ENCODE measurements at places on chromosomes 5 and 9.

DNA sequence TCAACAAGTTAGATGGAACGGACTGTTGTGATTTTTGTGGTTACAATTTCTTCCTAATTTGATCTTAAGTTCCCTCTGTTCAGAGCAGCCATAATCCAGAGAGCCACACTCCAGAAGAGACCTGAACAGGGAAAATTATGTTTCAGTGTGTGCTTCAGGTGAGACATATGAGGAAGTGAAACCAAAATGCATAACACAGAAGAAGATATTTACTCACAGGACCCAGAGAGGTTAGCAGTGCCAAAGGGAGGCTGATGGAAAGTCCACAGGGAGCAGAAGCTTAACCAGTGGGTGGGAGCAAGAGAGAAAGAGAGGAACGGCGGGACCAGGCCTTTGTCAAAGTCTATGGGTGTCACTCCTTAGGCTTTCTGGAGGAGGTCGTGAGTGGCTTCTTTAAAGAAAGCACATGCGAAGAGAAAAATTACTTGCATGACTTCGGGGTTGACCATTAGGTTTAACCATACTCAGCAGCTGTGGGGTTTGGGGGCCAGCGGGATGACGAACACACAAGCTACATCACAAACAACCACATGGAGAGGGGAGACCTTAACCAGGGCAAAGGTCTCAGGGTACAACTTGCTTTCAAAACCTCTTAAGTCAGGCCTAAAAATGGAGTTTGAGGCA lies 141.4 kb downstream of the MED10 start:
- peak; percentile 16 for DNase-seq

- DNase-seq, result no peak
Observed at GRCh38 chr9:89881431-89881830, 276.6 kb downstream of the GADD45G start.

DNA sequence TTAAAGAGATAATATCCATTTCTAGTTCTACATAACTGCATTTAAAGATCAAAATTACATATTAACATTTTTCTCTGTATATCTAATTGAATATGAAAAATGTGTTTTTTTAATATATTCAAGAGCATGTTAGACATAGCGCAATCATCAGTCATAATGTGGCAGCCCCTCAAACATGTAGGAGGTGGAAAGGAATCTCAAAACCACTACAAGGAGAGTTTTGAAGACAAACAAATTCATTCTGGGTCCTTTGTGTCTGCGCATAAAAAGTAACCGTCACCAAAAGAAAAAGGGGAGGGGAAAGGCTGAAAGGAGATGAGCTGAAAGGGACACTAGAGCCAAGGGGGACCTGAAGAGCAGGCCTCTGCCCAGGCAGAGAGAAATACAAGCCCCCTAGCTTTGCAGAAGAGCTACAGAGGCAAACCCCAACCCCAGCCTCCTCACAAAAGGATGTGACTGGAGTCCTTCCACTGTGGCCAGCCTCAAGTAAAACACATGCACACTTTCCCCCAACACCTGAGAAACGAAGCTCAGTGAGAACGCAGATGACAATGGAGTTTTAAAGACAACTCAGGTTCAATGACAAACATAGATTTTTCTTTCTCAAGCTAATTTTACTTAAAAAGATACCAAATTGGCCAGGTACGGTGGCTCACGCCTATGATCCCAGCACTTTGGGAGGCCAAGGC lies 62.0 kb downstream of the MAPKAP1 start:
- no peak for DNase-seq

GRCh38 chr9:34417734-34418133 lies 40.6 kb downstream of the FAM219A start:
- DNase-seq, result no peak

DNA sequence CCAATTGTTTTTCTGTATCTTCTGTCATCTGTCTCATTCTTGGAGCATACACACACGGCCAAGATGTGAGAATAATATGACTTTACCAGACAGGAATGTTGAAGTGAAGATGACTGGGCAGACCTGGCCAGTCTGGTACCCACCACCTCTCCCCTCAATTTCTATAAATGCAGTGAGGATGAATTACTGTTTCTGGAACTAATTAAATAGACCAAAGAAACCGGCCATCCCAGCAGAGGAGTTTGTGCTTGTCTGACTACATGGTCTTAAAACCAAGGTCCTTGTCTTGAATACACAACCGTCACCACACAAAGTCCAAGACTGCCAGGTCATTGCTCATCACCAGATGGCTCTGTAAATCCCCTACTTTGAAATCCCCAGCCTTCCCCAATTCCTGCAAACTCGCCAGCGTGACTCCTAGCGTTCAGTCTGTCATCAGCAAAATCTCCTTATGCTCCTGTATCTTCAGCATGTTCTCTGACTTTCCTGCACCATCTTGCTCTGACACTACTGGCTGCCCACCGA lies 147.2 kb downstream of the PDE4D start:
- no peak for DNase-seq

- DNase-seq, result no peak
Observed at GRCh38 chr9:118121361-118121760, 417.2 kb downstream of the TLR4 start.

- no peak for DNase-seq
Observed at GRCh38 chr9:133051281-133051900, 10.4 kb upstream of the CEL start.

- no peak for DNase-seq
Observed at GRCh38 chr9:18362901-18363685, 110.9 kb upstream of the ADAMTSL1 start.

DNA sequence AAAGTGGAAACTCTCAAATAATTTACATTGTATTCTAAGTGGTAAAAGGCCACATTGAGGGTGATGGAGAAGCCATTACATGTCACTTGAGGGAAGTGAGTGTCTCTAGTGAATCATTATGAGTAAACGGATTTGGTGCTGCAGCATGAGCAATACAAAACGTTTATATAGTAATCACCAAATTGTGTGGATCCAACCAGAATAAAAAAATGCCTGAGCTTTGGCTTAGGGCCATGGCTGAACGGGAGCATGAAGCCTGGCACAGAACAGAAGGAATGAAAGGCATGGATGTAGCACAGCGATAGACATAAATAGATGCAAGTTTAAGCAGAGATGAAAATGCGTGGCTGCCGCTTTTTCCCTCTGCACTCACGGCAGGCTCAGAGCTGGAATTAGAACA lies 58.3 kb downstream of the PTTG1 start:
- no peak for DNase-seq

- DNase-seq, result no peak
Observed at GRCh38 chr9:101674165-101674564, 64.3 kb downstream of the GRIN3A start.

DNA sequence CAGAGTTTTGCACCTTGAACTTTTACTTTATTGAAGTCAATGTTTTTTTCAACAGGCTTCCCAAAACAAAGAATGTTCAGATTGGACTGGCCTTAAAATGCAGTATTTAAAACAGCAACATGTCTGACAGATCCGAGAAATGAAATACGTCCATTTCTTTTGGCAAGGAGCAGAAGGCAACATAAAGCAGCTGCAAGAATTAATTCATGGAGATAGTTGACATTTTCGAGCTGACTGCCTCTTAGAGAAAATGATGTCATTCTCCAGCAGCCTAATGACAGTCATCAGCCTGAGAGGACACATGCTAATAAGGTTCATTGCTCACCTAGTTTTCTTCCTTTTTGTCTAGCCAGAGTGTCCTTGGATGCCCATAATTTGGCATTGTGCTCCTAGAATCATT lies 232.2 kb upstream of the SEMA6A start:
- no peak for DNase-seq

DNA sequence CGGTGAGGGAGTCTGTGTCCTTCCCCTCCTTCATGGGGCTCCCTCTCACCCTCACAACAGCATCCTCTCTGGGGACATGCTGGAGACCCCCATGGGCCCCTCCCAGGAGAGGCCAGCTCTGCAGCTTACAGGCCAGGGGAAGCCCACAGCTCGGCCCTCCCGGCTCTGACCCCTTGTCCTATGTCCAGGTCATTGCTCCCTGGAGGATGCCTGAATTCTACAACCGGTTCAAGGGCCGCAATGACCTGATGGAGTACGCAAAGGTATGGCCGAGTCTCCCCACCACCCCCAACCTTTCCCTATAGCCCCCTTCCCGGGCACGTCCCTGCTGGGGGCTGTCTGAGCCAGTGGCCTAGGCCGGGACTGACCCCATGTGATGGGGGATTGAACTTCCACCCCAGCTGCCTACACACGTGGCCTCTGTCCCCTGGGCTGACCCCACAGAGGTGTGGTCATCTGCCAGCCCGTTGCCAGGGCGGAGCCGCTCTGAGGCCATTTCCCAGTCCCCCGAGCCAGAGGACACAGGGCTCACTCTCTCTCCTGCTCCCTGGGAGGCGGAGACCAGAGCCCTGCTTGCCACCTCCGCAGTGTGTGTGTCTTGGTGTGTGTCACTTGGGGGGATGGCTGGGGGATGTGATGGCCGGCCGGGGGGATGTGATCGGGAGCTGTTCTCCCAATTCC lies 21.9 kb downstream of the ASS1 start:
- no peak for DNase-seq

DNA sequence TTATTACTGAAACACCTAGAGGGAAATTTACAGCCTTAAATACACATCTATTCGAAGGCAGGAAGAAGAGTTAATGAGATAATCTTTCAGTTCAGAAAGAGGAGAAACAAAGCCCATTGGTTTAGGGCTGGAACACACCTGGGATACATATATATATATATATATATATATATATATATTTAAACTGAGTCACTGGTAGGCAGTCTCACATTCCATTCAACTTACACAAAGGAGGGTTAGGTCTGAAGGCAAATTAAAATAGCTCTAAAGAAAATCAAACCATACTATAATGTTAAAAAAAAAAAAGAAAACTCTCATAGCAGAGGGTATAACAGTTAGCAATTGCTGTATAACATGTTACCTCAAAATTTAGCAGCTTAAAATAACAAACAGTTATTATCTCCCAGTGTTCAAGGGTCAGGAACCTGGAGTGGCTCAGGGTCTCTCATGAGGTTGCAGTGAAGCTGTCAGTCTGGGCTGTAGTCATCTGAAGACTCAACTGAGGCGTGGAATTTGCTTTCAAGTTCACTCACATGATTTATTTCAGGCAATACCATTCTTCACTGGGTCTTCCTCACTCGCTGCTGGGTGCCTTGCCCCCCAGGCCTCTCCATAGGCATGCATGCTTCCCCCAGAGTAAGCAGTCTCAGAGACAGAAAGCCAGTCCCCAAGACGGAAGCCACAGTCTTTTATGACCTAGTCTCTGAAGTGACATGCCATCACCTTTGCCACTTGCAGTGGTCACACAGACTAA lies 332.8 kb downstream of the NSG2 start:
- no peak for DNase-seq

- DNase-seq, result no peak
Observed at GRCh38 chr5:21574438-21574837, 1278.7 kb downstream of the CDH12 start.

DNA sequence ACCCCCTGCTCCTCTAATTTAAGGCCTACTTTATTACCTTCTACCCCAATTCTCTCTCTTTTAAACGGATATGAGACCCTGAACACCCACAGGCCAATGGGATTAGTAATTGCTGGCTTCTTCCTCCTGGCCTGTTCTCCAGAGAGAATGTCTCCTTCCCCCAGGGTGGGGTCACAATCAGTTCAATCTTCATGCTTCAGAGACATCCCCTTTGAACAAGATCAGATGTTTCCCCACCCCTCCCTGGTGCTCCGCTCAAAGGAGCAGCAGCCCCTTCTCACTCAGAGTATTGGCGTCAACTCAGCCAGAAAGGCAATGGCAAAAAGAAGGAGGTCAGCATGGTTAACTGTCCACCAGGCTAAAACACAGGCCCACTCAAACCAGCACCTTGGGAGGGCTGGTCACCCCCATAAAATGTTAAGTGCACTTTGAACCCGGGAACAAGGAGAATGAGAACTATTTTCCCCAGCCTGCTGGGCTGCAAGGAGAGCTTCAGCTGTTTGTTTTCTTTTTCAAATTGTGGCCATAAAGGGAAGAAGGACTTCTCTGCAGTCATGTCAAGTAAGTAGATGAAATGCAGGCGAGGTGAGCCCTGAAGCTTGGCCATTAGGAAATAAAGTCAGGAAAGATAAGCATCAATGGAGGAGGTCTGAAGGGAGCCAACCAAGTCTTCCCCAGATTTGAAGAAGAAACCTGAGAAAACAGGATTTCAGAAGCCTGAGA lies 20.1 kb downstream of the LHFPL2 start:
- no peak for DNase-seq

GRCh38 chr9:4515958-4516375 lies 25.7 kb downstream of the SLC1A1 start:
- DNase-seq, result peak; percentile 16

- DNase-seq, result no peak
Observed at GRCh38 chr9:23669776-23670175, 156.3 kb downstream of the ELAVL2 start.

- DNase-seq, result no peak
Observed at GRCh38 chr9:124003636-124004349, 7.8 kb upstream of the LHX2 start.

GRCh38 chr5:87732875-87733768 lies 320.4 kb upstream of the CCNH start:
- DNase-seq, result no peak

- no peak for DNase-seq
Observed at GRCh38 chr9:93020151-93020550, 38.4 kb upstream of the SUSD3 start.

DNA sequence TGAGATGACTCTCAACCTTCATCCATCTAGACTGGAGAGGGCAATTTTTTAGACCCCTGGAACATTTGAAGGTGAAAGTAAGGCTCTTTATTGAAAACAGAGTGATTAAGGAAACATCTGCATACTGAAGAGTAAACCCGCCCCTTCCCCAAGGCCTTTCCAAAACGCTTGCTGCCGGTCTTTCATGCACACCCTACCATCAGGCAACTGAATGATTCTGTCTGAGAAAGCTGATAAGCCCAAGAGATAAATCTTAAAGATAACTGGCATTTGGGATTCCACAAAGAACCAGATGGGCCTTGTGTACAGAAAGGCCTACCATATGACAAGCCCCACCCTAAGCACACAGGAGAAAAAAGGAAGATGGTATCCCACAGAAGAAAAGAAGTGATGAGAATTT lies 54.4 kb upstream of the PIK3R1 start:
- no peak for DNase-seq

DNA sequence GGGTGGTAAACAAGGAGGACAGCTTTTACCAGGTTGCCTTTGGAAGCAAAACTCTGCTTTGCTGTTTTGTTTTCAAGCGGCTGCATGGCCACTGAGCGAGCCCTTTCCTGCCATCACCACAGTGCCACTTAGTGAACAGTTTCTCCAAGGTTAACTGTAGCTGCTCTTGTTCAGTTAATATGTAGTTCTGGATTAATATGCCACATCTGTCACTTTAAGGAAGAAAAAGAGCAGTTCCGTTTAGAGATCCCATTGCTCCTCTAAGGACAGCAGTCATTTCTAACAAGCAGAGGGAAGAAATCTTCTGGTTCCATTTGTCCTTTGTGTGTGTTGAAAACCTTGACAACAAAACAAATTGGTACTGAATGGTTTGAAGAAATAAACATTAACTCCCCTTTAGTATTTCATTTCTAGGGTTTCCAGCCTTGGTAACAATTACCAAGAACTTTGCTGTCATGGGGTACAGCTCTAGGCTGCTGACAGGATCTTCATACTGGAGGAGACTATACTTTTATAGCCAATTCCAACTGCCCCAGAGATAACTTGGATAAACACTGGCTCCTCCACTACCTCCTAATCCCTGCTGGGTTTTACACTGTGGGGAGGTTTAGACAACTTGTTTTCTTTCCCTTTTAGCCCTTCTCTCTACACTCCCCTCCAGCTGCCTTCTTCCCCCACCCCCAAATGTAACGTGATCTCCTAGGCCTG lies 10.3 kb upstream of the ABL1 start:
- no peak for DNase-seq

GRCh38 chr9:38313421-38313820 lies 79.1 kb upstream of the ALDH1B1 start:
- DNase-seq, result no peak
